DMS79 treated with DMSO at 0.1 percent for 48 hours (cell line): ENCODE measurements at places on chromosomes 5 and 9.

DNA sequence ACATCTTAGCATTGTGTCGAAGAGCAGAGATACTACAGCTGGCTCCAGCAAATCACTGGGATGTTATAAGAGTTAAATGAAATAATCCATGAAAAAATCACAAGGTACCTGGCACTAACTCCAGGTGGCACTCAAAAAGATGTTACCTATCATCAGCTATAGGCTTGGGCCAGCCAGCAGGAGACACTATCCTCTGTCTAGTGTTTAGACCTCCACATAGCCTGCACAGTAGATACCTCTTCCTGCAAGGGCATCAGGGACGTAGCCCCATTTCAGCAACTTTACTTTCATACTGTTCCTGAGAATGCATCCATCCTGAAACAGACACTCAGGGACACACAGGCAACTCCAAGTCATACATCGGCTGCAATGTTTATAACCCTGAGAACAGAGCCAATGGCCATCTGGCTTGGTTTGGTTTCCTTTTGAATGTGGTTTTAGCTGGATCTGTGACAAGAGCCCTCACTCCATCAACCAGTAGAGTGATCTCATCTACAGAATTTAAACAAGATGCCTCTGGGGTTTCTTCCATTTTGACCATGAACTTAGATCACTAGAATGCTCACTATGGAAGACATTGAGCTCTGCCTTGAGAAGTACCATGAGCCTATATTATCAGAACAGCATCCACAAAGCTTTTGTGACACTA, 69.9 kb downstream of the TLE1 start:
- peak; percentile 5 for DNase-seq

GRCh38 chr9:78994471-78994870, 577.3 kb upstream of the TLE4 start:
- DNase-seq = no peak

GRCh38 chr9:87711857-87712800, 13.8 kb upstream of the CTSL start:
- DNase-seq = no peak

DNA sequence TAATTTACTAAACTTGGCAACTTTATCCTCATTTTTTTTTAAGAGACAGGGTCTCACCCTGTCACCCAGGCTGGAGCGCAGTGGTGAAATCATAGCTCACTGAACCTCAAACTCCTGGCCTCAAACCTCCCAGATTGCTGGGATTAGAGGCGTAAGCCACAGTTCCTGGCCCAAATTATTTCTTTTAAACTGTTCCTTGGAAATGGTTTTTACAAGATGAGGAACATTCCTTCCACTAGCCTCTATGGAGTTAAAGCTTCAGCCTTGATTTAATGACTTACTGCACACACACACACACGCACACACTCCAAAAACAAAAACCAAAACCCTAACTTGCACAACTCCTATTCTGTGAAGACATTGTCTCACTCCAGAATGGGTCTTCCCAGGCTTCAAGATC, 77.2 kb upstream of the TARS1 start:
- no peak for DNase-seq

- peak; percentile 24 for DNase-seq
Observed at GRCh38 chr9:89903141-89903475, 298.3 kb downstream of the GADD45G start.

GRCh38 chr9:126975327-126976220, 61.0 kb downstream of the RALGPS1 start:
- DNase-seq = peak; percentile 38

GRCh38 chr9:16417161-16417560, 453.3 kb downstream of the BNC2 start:
- no peak for DNase-seq

DNA sequence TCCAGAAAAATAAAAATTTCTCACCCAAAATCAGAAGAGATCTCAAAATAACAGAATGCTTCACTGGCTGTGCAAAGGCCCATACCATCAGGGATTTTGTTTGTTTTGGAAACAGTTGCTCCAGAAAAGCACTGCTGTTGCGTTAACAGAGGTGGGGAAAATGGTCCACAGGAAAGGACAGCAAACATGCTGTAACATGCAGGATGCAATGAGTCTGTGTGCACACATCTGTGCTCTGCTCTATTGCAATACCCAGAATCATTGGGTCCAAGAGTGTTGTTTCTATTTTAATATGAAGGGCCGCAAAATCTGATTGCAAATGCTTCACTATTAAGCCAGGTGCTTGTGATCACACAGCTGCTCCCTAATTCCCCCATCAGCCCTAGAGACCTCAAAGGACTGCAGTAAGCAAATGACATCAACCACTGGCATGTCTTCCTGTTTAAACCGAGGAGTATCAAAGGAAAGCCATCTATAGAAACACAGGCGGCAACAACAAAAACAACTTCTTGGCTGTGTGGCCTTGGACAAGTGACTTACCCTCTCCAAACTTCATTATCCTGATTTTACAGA, 141.0 kb downstream of the DCP2 start:
- no peak for DNase-seq

DNA sequence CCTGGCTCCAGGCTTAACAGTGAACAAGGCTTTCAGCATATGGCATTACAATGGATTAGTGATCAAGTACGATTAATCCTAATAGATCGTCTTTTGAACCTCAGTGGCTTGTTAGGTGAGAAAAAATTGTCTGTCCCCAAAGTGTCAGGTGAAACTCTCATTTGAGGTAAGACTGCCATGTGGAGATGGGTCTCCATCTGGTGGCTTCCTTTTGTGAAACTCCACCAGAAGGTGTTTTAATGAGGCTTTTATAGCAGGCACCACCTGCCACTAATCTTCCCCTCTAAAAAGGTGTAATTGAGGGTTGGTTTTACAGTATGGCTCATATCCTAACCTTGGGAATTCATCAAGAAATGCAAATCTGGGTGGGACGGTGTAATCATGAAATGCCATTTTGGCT, 471.1 kb upstream of the MPDZ start:
- no peak for DNase-seq
